ENCODE measurements at places on chromosomes 13 and 19.

GRCh38 chr13:45047394-45048310 is 58.3 kb downstream of the GPALPP1 start:
- H3K27ac ChIP-seq: no peak overlapping the region
- H3K27me3 ChIP-seq: no peaks in the 10 kb centered on the region
- peak overlapping the region; percentile 46 for H3K4me3 ChIP-seq
- peak; percentile 83 for DNase-seq

DNA sequence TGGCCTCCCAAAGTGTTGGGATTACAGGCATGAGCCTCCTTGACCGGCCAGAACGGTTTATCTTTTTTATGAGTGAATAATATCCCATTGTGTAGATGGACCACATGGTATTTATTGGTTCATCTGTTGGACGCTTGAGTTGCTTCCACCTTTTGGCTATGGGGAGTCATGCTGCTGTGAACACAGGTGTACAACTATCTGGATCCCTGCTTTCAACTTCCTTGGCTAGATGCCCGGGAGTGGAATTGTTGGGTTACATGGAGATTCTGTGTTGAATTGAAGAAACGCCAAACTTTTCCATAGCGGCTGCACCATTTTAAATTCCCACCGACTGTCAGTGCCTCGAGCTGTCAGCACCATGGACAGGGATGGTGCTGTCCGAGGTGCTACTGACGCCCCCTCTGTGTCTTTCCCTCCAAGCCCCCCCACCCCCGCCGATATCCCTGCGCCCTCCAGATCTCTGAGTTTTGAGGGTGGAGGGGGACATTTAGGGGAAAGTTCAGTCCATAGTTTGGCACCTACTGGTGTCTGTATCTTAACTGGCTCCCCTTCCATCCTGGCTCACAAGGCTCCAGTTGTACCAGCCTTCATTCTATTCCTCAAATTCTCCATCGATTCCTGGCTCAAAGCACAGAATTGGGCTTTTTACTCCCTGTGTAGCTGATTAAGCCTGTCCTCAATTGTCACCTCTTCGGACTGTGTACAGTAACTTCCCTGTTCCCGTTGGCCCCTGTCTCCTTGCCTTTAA is 27.3 kb downstream of the PNPLA6 start:
- DNase-seq: peak; percentile 36
- H3K27ac ChIP-seq: no peak overlapping the region
- H3K36me3 ChIP-seq: no peaks in the 10 kb centered on the region
- H3K4me3 ChIP-seq: no peak overlapping the region
- no peaks in the 10 kb centered on the region for H3K4me1 ChIP-seq
- no peaks in the 10 kb centered on the region for H3K27me3 ChIP-seq

DNA sequence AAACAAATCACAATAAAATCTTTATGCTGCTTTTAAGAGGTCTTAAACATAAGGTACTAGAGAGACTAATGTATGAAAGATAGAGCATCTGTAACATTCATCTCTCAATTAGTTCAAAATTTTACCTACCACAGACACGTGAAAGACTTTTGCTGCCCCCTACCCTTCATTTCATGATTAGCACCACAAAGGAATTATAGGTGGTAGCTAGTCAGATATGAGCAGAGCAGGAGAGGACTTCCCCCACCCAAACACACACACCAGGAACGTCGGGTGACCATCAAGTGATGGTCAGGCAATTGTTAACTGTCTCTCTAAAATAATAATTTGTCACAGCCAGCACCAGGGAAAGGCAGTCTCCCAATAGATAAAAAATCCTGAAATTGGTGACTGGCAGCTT is 1531.7 kb upstream of the SPRY2 start:
- H3K36me3 ChIP-seq: no peaks in the 10 kb centered on the region
- no peaks in the 10 kb centered on the region for H3K27me3 ChIP-seq
- H3K4me1 ChIP-seq: no peaks in the 10 kb centered on the region
- H3K4me3 ChIP-seq: no peak overlapping the region

DNA sequence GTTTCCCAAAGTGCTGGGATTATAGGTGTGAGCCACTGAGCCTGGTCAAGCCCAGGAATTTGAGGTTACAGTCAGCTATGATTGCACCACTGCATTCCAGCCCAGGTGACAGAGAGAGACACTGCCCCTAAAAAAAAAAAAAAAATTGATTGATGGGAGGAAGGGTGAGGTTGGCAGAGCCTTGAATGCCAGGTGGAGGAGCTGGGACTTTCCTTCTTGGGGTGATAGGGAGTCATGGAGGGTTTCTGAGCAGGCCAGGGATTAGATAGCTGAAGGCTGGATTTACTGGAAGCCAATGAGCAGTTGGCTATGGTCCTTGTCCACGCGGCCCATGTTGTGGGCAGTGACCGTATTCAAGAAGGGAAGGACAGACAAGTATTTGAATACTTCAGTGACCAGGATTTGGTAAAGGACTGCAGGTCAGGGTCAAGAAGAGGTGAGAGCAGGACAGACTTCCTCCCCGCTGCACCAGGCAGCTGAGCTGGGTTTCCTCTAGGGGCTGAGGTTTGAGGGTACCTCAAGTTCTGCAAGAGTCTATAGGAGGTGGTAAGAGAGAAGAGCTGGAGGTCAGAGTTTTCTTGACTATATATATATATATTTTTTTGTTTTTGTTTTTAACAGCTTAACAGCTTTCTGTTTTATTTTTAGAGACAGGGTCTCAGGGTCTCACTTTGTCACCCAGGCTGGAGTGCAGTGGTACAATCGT is 6.9 kb upstream of the ICAM4 start:
- no peak for DNase-seq
- peaks cover 2% of the 10 kb centered on the region for H3K36me3 ChIP-seq
- peaks cover 20% of the 10 kb centered on the region for H3K4me1 ChIP-seq
- H3K27ac ChIP-seq: peak overlapping the region; percentile 63
- no peaks in the 10 kb centered on the region for H3K27me3 ChIP-seq

GRCh38 chr13:95603887-95604555 is 40.5 kb downstream of the DZIP1 start:
- peaks cover 7% of the 10 kb centered on the region for H3K4me1 ChIP-seq
- DNase-seq: peak; percentile 10
- no peaks in the 10 kb centered on the region for H3K36me3 ChIP-seq

- H3K27ac ChIP-seq: peak overlapping the region; percentile 63
- no peak for DNase-seq
- H3K4me3 ChIP-seq: no peak overlapping the region
- no peaks in the 10 kb centered on the region for H3K36me3 ChIP-seq
- H3K27me3 ChIP-seq: no peaks in the 10 kb centered on the region
Measured at GRCh38 chr13:112702341-112702985, 12.6 kb downstream of the ATP11A start.

GRCh38 chr19:41352609-41353465 is 885 bp downstream of the TGFB1 start:
- peak overlapping the region; percentile 73 for H3K4me3 ChIP-seq
- no peaks in the 10 kb centered on the region for H3K27me3 ChIP-seq
- DNase-seq: peak; percentile 64
- H3K4me1 ChIP-seq: peaks cover 4% of the 10 kb centered on the region
- H3K27ac ChIP-seq: peak overlapping the region; percentile 21

GRCh38 chr13:36405151-36405550 is 27.1 kb upstream of the CCNA1 start:
- H3K36me3 ChIP-seq: no peaks in the 10 kb centered on the region
- DNase-seq: no peak
- H3K4me3 ChIP-seq: no peak overlapping the region
- H3K27ac ChIP-seq: no peak overlapping the region
- H3K4me1 ChIP-seq: 0 out of 2 replicates have a peak, but pooled peaks cover 3% of the 10 kb centered on the region

DNA sequence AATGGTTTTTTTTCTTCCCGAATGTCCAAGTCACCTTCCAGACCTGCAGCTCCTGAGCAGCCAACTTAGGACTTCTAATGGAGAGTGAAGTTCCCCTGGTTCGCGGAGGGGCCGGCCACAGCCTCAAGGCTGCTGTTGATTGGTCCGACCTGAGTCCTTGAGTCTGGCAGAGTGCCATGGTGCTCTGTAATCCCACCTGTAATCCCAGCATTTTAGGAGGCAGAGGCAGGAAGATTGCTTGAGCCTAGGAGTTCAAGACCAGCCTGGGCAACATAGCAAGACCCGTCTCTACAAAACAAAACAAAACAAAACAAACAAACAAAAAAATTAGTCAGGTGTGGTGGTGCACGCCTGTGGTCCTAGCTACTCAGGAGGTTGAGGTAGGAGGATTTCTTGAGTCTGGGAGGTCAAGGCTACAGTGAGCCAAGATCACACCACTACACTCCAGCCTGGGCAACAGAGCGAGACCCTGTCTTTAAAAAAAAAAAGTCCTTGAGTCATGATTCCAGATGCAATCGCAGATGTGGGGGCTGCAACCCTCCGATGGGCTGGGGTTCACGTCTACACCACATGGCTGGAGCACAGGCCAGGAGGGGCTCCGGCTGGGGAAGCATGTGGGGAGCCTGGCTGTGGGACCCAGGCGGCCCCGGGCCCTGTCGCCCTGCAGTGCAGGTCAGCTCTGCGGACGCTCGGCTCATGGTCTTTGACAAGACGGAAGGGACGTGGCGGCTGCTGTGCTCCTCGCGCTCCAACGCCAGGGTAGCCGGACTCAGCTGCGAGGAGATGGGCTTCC is 17.7 kb downstream of the HPN start:
- no peaks in the 10 kb centered on the region for H3K36me3 ChIP-seq
- H3K27ac ChIP-seq: no peak overlapping the region
- no peaks in the 10 kb centered on the region for H3K27me3 ChIP-seq
- DNase-seq: no peak

DNA sequence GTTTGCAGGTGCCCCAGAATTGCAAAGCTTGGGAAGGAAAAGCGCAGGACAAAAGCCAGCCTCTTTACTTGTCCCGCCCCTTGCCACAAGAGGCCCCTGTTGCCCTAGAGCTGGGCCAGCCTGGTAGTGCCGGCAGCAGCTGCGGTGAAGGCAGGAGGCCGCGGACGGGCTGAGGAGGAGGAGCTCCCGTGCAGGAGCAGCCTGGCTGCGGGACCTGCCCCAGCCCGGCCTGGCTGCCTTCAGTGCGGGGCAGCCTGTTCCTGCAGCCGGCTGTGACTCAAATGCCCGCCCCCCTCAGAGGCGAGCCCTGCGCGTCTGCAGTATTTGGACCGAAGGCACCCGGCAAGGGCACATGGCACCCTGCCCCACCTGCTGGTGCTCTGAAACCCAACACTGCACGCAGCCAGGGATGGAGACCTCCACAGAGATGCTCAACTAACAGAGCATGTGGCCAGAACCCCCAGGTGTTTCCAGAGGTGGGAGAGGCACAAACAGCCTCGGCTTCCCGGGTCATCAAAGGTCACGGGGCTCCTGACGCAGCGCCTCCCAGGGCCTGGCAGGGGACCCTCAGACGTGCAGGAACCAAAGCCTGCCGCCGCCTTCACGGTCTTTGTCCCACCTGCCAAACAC is 29.7 kb downstream of the NAXD start:
- no peak overlapping the region for H3K27ac ChIP-seq
- no peaks in the 10 kb centered on the region for H3K4me1 ChIP-seq
- DNase-seq: no peak
- peaks cover 2% of the 10 kb centered on the region for H3K36me3 ChIP-seq

GRCh38 chr19:2777952-2778683 is 5.0 kb downstream of the SGTA start:
- peaks cover 7% of the 10 kb centered on the region for H3K4me1 ChIP-seq
- no peak overlapping the region for H3K27ac ChIP-seq
- no peaks in the 10 kb centered on the region for H3K27me3 ChIP-seq

DNA sequence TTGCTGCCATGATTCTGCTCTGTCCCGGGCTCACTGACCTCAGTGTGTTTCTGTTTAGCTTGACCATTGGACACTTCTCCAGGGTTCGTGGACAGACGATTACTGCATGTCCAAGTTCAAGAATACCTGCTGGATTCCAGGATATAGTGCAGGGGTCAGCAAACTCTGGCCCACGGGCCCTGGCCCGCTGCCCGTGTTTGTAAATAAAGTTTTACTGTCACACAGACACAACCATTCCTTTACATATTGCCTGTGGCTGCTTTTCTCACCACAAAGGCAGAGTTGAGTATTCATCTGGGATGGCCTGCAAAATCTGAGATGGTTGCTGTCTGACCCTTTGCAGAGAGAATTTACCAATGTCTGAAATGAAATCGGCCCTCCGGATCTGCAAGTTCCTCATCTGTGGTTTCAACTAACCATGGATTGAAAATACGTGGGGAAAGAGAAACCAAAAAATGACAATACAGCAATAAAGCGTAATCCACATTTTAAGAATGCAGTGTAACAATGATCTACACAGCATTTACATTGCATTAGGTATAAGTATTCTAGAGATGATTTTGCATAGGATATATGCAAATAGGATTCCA is 25.9 kb upstream of the F2RL3 start:
- no peak overlapping the region for H3K27ac ChIP-seq
- no peaks in the 10 kb centered on the region for H3K27me3 ChIP-seq
- H3K4me1 ChIP-seq: no peaks in the 10 kb centered on the region
- DNase-seq: no peak

DNA sequence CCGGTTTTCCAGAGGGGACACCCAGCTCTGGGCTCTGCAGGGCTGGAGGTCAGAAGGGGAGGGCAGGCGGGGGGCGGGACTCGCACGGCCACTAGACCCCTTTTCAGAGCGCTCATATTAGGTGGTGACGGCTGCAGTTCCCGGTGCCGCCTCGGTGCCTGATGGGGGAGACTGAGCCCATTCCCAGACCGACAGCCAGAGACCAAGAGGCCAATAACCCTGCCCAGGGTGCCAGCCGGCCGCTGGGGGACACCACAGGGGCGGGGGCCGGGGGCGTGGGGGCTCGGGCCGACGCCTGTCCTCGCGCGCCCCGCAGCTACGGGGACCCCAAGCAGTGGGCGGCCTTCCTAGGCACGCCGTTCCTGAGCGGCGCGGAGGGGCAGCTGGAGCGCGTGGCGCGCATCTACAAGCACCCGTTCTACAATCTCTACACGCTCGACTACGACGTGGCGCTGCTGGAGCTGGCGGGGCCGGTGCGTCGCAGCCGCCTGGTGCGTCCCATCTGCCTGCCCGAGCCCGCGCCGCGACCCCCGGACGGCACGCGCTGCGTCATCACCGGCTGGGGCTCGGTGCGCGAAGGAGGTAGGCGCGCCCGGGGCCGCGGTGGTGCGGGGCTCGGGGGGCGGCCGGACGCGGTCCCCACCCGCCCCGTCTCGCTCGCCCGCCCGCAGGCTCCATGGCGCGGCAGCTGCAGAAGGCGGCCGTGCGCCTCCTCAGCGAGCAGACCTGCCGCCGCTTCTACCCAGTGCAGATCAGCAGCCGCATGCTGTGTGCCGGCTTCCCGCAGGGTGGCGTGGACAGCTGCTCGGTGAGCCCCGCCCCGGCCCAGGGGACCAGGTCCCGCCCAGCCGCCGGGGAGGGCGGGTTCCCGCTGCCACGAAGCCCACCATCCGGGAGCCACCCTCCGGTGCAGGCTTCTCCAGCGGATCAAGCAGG is 2.4 kb downstream of the TIMM13 start:
- no peak for DNase-seq
- no peak overlapping the region for H3K4me3 ChIP-seq
- no peaks in the 10 kb centered on the region for H3K27me3 ChIP-seq
- peaks cover 20% of the 10 kb centered on the region for H3K4me1 ChIP-seq

- no peak for DNase-seq
- no peak overlapping the region for H3K4me3 ChIP-seq
- no peaks in the 10 kb centered on the region for H3K27me3 ChIP-seq
- no peaks in the 10 kb centered on the region for H3K36me3 ChIP-seq
- H3K4me1 ChIP-seq: no peaks in the 10 kb centered on the region
- H3K27ac ChIP-seq: no peak overlapping the region
Measured at GRCh38 chr19:33350538-33351309, 22.8 kb upstream of the CEBPG start.

- H3K4me3 ChIP-seq: no peak overlapping the region
- no peak for DNase-seq
- no peak overlapping the region for H3K27ac ChIP-seq
- H3K27me3 ChIP-seq: no peaks in the 10 kb centered on the region
- no peaks in the 10 kb centered on the region for H3K36me3 ChIP-seq
Measured at GRCh38 chr13:104483631-104484030, 1417.4 kb upstream of the SLC10A2 start.

GRCh38 chr19:31568724-31569123 is 219.5 kb upstream of the TSHZ3 start:
- H3K27ac ChIP-seq: no peak overlapping the region
- no peak for DNase-seq
- no peaks in the 10 kb centered on the region for H3K4me1 ChIP-seq
- H3K27me3 ChIP-seq: no peaks in the 10 kb centered on the region
- H3K36me3 ChIP-seq: no peaks in the 10 kb centered on the region

All from Caco-2 (cell line).